ENCODE measurements at places on chromosomes 3 and 15. TPM values are rescaled to one million over a fixed set of nuclear protein-coding genes. Genes with fewer than 3 reads are reported as not detected.

Gene SYNPR
- total RNA-seq: not detected

Gene GNAI2
- 78.8 TPM for total RNA-seq

Gene ECE2
- not detected for total RNA-seq

Gene FILIP1L
- 29.2 TPM for total RNA-seq

Gene LMCD1
- total RNA-seq: 35.0 TPM

Gene CELF6
- 1.0 TPM for total RNA-seq

Gene NUP210
- 3.7 TPM for total RNA-seq

Gene ITIH1
- under 0.01 TPM for total RNA-seq

Gene LSM3
- total RNA-seq: 14.6 TPM

Gene LPCAT4
- 3.1 TPM for total RNA-seq

Gene PRR20G
- not detected for total RNA-seq

Gene COLQ
- total RNA-seq: 14.1 TPM

Gene GYG1
- 62.6 TPM for total RNA-seq

Gene LPP
- 28.2 TPM for total RNA-seq

Gene PLSCR2
- not detected for total RNA-seq

Gene OR5AC2
- not detected for total RNA-seq

Gene SMC4
- 36.5 TPM for total RNA-seq

Gene TUBGCP5
- 24.5 TPM for total RNA-seq

Gene ADCY5
- 6.8 TPM for total RNA-seq

Gene SQOR
- 11.5 TPM for total RNA-seq

Gene LHFPL4
- not detected for total RNA-seq

Gene ST3GAL6
- total RNA-seq: 14.1 TPM

Gene SLC2A2
- not detected for total RNA-seq

Gene GPR149
- not detected for total RNA-seq

Gene PEX5L
- total RNA-seq: not detected

Gene SPTSSB
- 0.52 TPM for total RNA-seq

Gene GPR160
- 2.6 TPM for total RNA-seq

Gene TMEM45A
- 15.7 TPM for total RNA-seq

Gene ZMYND10
- total RNA-seq: 0.52 TPM

Gene ITIH4
- 4.2 TPM for total RNA-seq

Gene MUC20
- total RNA-seq: 1.0 TPM

Gene BDH1
- total RNA-seq: 2.6 TPM

Gene PCCB
- total RNA-seq: 34.4 TPM

Gene SEMA3F
- total RNA-seq: 2.1 TPM

Gene AGBL1
- total RNA-seq: 31.3 TPM

Gene ALG1L2
- 3.7 TPM for total RNA-seq

Gene BSN
- total RNA-seq: under 0.01 TPM

Gene TRAT1
- under 0.01 TPM for total RNA-seq

Gene TGM4
- not detected for total RNA-seq

Gene CLASP2
- total RNA-seq: 114 TPM

Gene NR2E3
- 1.0 TPM for total RNA-seq

Gene RTP1
- total RNA-seq: not detected

Gene FANCD2OS
- total RNA-seq: not detected

Gene ACTC1
- total RNA-seq: 1,126 TPM

Gene ASB14
- not detected for total RNA-seq

Gene GRM7
- 1.0 TPM for total RNA-seq

Gene WNT7A
- total RNA-seq: not detected
